Activated CD8-positive, alpha-beta memory T cell treated with anti-CD3 and anti-CD28 coated beads for 48 hours (primary cell): ENCODE measurements at places on chromosomes 4 and X.

GRCh38 chr4:24747234-24747975 lies 48.0 kb upstream of the SOD3 start:
- DNase-seq, result no peak

GRCh38 chrX:41449615-41450014 lies 2.5 kb downstream of the NYX start:
- no peak for DNase-seq

GRCh38 chrX:20267931-20268701 lies 1.4 kb upstream of the RPS6KA3 start:
- DNase-seq, result no peak

DNA sequence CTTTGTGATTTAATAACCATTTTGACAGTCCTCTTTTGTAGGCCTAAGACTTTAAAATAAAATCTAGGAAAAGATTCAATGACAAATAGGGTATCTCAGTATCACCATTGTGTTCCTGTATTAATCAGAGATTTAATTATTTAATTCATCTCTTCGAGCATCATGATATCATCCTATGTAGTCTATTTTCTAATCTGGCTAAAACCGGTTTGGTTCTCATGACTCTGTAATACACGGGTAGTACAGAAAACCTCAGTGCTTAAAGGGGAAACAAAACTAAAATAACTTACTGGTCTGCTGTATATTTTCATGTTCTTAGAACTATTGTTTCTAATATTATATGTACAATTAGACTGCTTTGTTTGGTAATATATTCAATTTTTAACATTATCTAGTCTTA lies 23.7 kb upstream of the FBXW7 start:
- DNase-seq, result no peak

DNA sequence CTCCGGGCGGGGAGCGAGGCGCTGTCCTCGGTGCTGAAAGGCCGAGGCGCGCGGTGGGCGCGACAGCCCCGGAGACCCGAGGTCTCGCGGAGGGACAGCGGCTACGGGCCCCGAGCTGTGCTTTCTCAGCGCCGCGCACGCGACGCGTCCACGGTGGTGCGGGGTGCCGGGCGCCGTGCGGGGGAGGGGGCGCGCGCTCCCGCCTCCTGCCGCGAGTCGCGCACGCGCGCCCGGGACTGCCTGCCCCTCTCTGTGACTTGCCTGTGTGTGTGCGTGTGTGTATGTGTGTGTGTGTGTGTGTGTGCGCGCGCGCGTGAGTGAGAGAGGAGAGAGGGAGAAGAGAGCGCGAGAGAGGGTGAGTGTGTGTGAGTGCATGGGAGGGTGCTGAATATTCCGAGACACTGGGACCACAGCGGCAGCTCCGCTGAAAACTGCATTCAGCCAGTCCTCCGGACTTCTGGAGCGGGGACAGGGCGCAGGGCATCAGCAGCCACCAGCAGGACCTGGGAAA lies at the start of gene GRIA2:
Gene GRIA2 (plus strand): TSS at position 358 of the 511 bp plus-strand sequence. CDS start 315 bp downstream, outside the sequence.
- DNase-seq, result no peak

DNA sequence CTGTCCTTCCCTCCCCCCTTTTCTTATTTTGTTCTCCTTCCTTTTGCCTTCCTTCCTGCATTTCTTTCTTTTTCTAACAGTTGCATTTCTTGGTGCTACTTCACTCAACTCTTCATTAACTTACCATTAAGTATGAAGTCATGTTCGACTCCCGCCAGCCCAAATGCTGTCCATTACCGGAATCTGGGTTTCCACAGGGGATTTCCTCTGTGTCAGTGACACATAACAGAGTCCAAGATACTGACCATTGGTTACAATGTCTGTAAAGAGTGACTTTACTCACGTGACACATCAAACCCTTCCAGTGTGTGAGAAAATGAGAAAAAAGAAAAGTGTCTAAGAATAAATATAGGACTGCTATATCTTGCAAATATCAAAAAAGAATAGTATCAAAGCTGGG lies 500.0 kb upstream of the FRG1 start:
- DNase-seq, result no peak

- DNase-seq, result no peak
Observed at GRCh38 chrX:123425904-123426303, 241.8 kb downstream of the GRIA3 start.

DNA sequence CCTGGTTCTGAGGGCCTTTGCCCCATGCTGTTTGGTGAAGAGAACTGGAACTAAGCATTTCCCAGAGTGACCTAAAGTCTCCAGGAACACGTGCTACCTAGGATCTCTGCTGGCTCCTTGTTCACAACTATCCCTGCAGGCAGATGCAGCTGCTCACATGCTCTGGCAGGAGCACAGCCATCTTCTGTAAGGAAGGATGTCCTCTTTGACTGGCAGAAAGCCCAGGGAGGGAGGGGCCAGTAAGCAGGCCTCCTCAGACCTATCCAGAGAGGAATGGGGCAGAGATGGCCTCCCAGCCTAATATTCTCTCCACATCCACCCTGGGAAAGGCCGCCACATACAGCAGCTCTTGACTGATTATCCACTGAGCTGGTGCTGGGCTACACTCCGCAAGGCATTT lies 142.8 kb upstream of the EOLA2 start:
- DNase-seq, result no peak

DNA sequence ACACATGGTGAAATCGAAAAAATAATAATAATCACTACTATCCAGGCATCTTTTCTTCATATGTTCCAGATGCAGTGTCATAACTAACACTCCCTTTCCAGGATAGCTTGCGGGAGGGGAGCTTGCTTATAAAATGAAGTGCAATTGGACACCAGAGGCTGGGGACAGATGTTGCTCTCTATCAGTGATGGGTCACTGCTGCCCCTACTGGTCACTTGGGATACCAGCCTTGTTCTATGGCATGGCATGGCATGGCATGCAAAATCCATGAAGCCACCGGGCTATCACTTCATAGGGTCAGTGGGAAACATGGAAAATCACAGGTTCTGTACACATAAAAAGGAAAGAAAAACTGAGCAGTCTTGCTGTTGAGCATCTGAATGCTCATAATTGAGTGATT lies 168.1 kb downstream of the GLRA2 start:
- DNase-seq, result no peak

DNA sequence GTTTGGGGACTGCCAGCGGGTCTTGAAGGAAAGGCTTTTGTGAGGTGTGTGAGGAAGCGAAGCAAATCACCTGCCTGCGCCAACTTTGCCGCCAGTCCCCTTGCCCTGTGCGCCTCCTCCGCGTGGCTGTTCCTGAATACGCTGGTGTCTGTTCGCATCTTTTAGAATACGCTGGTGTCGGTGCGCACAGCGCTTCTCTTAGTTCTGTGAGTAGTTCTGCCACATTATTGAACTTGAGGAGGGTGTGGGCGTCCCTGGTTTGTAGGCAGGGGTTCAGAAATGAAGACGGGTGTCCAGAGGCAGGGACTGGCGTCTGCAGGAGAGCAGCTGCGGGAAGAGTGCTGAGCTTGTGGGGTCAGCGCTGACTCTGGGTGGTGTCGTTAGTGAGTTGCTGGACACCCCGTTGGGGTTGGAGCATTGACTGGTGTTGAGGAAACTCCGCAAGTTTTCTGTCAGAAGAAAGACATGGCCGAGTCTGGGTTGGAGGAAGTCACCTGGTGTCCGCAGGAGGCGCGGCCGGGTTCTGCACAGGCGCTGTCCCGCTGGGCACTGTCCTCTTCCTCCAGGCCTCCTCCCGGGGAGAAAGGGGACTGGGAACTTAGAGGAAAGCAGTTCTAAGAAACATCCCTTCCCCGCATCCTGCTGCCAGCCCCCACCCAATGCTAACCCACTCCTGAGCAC lies 930 bp downstream of the ZNF718 start:
- no peak for DNase-seq

GRCh38 chrX:21778236-21778635 lies 20.3 kb upstream of the SMPX start:
- DNase-seq, result no peak

DNA sequence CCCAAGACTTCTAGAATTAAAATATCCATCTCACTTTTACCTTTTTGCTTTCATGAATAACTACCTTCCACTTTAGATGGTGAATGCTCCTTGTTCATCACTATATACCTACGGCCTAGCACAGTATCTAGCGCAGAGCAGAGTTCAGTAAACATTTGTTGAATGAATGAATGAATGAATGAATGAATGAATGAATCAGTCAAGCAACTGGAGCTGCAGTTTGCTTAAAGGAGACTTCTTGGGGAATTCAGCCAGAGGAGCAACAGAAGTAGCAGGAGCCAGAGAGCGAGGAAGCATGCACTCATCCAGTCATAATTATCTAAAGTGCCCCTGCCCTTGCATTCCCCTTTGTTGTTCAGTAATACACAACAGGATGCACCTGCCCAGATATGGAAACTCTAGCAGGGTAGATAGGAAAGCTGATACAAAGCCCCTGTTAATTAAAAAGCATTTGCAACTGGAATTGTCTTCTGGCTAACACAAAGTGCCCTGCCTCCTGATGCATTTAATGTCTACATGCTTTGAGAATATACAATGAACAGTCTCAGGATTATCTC lies 103.0 kb upstream of the MBNL3 start:
- DNase-seq, result no peak

GRCh38 chr4:17535906-17536305 lies 20.9 kb downstream of the CLRN2 start:
- DNase-seq, result no peak

GRCh38 chr4:5928274-5928673 lies 35.4 kb upstream of the CRMP1 start:
- no peak for DNase-seq

DNA sequence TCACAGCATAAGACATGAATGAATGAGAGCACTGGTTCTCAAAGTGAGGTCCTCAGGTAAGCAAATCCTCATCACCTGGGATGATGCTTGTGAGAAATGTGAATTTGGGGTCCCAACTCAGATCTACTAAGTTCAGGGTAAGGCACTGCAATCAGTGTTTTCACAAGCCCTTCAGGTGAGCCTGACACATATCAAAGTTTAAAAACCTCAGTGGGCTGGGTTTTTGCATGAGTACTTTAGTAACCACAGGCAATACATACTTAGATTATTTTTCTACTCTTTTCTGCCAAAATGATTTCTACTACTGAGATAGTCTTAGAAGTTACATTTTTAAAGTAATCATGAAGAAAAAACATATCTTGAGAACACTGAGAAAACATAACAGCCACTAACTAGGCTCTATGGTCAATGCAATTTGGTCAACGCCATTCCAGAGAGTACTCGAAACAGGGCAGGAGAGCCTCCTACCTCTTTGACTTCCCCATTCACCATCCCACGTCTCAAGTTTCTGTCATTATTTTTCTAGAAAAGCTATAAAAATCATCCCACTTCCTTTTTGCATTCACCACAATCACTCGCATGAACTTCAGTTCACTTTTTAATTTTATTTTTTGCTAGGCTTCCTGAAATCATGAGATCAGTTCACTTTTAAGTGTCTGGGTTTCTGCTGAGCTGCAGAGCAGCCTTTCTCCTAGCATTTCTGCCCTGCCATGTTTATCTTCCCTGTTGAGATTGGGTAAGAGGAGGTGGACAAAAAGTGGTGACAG lies 73.8 kb downstream of the MFAP3L start:
- no peak for DNase-seq

GRCh38 chrX:48933757-48934156 lies 14.9 kb upstream of the PIM2 start:
- no peak for DNase-seq

- DNase-seq, result no peak
Observed at GRCh38 chr4:60724623-60725022, 475.5 kb upstream of the ADGRL3 start.

DNA sequence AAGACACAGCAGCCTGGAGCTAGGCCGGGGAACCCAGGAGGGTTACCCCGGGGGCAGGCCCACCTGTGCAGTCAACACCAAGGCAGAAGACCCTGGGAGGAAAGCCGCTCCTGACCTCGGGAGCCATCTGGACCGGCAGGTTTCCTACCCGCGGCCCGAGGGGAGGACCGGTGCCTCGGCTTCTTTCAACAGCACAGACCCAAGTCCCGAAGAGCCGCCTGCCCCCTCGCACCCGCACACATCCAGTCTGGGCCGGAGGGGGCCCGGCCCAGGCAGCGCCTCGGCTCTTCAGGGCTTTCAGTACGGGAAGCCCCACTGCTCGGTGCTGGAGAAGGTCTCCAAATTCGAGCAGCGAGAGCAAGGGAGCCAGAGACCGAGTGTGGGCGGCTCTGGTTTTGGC lies 157.8 kb downstream of the SOWAHB start:
- no peak for DNase-seq

DNA sequence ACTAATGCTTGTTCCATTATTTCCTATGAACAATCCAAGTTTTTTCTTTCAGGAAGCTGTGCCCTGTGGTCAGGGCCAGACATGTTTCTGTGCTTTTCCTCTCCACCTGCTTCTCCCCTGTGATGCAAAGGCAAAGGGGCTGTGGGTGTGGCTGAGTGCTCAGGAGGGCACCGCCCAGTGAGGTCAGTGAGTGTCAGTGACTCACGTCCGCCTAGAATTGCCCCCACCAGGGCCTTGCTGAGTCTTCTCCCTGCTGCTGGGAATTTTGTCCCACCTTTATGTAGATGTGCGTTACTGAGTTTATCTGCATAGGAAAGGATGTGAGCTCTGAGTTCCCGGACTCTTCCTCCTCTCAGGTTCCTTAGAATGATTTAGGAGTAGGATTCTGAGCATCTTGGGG lies 283.2 kb downstream of the DCHS2 start:
- no peak for DNase-seq

GRCh38 chr4:138864961-138865720 lies 150.4 kb upstream of the NOCT start:
- DNase-seq, result no peak

GRCh38 chrX:143581240-143581639 lies 54.7 kb downstream of the SLITRK4 start:
- no peak for DNase-seq

DNA sequence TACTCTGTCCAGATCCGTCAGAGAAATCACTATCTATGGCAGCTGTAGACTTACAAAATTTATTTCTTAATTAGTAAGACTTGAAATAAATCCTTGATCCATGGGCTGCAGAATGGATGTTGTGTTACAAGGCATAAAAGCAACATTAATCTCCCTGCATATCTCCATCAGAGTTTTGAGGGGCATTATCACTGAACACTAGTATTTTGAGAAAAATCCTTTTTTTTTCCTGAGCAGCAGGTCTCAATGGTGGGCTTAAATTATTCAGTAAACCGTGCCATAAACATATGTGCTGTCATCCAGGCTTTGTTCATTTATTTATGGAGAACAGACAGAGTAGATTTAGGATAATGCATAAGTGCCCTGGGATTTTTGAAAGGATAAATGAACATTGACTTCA lies 457.9 kb upstream of the CTSO start:
- no peak for DNase-seq

GRCh38 chr4:103402198-103402597 lies 204.1 kb upstream of the CENPE start:
- no peak for DNase-seq

DNA sequence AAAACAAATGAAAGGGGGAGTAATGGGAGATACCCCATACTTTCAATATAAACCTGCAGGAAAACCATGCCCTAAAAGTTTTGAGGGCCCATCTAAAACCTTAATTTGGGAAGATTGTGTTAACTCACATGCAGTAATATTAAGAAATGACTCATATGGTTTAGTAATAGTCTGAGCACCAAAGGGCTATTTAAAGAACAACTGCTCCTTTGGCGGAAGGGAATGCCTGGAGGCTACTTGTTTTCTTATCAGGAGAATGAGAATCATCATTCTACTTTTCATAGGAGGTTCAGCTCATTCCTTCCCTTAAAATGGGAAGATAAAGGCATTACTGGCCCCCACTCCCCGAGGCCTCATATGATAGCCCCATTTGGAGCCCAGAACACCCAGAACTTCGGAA lies 47.6 kb downstream of the SPIN3 start:
- no peak for DNase-seq

- no peak for DNase-seq
Observed at GRCh38 chr4:186341655-186342054, 75.7 kb downstream of the F11 start.

- no peak for DNase-seq
Observed at GRCh38 chr4:133147286-133147821, 1.7 kb upstream of the PCDH10 start.
